ACHN (cell line): ENCODE measurements at places on chromosomes 6 and 20.
A peak's percentile ranks its signal among the peaks of the same experiment; 100 is the strongest.

- no peak for DNase-seq
Observed at GRCh38 chr6:140475086-140475485, 1100.6 kb upstream of the CITED2 start.

GRCh38 chr6:142339968-142340658 lies 38.3 kb downstream of the ADGRG6 start:
- no peak for DNase-seq

DNA sequence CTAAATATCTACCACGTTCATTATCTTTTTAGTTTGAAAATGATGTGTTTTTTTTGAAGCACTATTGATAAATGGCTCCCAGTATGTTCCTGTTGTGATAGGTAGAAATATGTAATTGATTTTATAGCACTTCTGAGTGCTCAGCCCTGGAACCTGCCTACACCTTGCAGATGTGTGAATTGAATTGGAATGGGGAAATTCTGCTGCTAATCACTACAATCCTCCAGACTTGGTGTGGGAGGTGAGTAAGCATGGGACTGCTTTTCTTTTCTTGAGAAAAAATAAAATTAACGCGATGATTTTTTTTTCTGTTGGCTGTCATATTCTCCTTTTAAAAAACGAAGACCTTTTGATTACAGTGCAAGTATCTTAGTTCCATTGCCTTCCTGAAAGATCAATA lies 37.1 kb upstream of the MLIP start:
- no peak for DNase-seq

DNA sequence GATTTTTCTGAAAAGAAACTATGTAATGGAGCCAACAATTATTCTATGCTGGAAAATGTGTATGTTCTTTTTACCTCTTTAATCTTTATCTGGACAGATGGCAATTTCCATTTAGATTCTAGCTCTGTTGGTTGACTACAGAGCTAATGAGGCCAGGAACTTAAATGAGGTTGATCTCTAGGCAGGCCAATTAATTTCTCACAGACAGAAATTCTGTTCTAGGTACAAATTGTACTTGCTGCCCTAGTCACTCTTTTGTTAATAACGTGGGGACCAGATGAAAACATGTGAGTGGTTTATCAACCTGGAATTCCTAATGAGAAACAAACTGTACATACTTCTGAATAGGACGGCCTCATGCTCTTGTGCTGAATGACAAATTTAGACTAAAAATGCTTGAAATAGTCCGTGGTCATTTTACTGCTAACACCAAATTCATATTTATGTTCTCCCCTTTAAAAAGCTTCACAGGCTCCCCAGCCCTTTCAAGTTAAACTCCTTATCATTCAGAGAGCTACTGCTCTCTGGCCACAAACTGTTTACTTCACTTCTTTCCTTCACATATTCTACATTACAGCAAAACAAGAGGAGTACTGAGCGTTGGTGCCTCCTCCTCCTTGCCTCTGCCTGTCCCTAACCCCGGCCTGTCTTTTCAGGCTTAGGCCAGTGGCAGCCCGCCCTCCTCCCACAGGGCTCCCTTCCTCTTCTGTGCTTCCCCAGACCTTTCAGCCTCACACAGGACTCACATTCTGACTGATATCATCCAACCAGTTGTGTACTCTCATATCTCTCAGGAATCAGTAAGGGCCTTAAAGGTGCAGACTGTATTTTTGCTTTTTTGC lies 41.4 kb downstream of the DTNBP1 start:
- DNase-seq, result peak; percentile 8

- DNase-seq, result peak; percentile 17
Observed at GRCh38 chr6:106858653-106859092, 115.9 kb downstream of the CD24 start.

DNA sequence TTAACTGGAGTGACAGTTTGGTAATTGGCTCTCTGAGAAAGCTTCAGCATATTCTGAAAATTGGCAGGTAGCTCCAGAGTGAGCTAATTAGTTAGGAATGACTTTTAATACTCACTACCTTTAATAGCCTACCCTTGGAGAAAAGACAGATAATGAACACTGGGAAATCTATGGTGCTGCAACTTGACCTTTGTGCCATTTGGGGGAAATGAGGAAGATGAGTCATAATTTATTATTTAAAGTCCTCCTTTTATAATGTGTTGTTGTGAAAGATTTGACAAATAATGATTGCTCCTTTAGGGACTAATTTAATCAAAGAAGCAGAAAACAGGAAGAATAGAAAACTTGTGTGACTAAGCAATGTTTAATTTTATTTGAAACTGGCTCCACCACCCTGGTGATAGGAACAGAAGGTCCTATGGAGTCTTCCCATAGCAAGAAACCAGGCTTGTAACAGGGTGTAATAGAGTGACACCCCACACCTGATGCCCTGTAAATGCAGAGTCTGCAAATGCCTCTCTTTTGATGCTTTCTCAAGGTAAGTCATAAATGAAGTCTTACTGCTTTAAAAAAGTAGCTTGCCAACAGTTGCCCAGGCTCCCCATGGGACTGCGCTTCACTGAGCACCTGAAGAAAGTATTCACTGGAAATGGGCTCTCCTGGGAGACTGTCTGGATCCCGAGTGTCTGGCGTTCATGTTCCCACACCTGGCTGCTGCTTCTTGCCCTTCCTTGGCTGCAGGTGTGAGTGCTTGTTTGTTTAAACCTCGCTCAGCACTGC lies 134.4 kb downstream of the LRRC1 start:
- no peak for DNase-seq

GRCh38 chr6:90271831-90272230 lies 24.8 kb downstream of the BACH2 start:
- no peak for DNase-seq

DNA sequence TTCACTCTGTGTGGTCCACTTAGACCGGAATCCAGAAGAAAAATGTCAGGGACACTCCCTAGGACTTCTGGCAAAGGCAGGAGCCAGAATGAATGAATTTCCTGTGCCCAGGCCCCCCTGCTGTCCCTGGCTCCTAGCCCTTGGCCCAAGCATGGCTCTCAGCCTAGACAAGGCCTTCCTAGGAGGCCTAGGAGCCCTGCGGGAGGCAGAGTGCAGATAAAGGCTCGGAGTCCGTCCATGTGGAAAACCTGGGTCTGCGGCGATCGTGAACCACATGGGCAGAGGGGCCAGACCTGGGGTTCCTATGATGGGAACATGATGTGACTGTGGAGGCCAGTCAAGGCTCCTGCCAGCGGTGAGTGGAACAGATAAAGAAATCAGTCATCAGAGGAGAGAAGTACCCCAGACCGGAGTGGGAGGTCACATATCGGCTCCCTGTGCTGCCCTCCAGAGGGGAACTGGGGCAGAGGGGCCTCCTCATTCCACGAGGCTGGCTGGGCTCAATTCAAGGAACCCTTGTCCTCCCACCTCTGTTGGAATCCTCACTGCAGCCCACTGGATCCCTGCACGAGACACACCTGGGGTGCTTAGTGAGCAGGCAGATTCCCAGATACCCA lies 5.9 kb upstream of the VSTM2L start:
- no peak for DNase-seq

GRCh38 chr20:55271371-55271770 lies 733.9 kb downstream of the CBLN4 start:
- no peak for DNase-seq

- peak; percentile 74 for DNase-seq
Observed at GRCh38 chr6:105992315-105992961, 93.7 kb upstream of the PRDM1 start.

DNA sequence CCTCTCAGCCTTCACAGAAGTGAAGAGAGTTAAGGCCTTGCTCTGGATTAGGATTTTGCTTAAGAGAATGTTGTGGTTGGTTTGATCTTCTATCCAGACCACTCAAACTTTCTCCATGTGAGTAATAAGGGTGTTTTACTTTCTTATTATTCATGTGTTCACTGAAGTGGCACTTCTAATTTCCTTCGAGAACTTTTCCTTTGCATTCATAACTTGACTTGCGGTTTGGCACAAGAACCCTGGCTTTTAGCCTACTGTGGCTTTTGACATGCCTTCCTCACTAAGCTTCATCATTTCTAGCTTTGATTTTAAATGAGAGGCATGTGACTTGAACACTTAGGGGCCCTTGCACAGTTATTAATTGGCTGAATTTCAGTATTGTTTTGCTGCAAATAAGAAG lies 166.1 kb upstream of the OPRM1 start:
- DNase-seq, result no peak

- no peak for DNase-seq
Observed at GRCh38 chr6:127886603-127887002, 14.3 kb downstream of the THEMIS start.

- DNase-seq, result no peak
Observed at GRCh38 chr6:24910331-24910960, 25.3 kb downstream of the RIPOR2 start.

- DNase-seq, result no peak
Observed at GRCh38 chr6:98877250-98877649, 42.9 kb downstream of the POU3F2 start.

- DNase-seq, result no peak
Observed at GRCh38 chr6:79878142-79878748, 69.1 kb downstream of the ELOVL4 start.
